ENCODE measurements at places on chromosomes 2 and 18.

DNA sequence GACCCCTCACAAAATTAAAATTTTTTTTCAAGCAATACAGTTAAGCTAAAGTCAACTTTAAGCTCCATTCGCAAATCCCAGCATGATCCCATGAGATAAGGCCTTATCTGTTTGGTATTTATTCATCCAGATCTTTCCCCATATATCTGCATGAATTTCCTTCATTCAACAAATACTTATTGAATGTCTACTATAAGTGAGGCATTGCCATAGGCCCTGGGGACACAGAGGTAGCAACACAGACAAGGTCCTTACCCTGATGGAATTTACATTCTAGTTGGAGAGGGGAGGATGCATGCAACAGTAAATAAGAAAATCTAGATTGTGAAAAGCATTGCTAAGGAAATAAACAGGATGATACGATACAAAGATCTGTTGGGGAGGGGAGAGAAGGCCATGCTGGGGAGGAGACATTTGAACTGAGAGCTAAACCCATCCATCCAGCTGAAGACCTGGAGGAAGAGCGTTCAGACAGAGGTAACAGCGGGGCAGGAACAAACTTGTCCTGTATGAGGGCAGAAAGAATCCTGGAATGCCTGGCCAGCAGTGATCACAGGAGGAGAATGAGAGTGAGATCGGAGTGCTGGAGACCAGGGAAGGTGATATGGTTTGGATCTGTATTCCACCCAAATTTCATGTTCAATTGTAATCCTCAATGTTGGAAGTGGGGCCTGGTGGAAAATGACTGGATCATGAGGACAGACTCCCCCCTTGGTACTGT, 71.6 kb downstream of the SDC1 start:
- DNase-seq, result no peak

DNA sequence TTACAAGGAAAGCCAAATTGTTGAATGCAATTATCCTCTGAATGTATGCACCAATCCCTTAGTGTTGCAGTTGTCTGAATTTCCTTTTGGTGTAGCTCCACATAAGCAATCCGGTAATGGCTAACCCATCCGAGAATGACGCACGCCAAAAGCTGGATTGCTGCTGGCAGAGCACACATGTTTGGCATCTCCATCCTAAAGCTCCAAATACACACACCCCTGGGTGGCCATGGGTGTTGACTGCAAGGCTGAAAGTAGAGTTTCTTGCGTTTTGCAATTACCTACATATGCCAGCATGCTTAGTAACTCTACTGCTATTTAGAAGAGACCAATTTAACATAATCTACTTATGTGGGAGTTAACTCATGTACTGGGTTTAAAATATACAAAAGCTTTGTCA, 53.1 kb downstream of the KCTD1 start:
- no peak for DNase-seq

- no peak for DNase-seq
Measured at GRCh38 chr2:155748131-155748530, 584.4 kb downstream of the NR4A2 start.

DNA sequence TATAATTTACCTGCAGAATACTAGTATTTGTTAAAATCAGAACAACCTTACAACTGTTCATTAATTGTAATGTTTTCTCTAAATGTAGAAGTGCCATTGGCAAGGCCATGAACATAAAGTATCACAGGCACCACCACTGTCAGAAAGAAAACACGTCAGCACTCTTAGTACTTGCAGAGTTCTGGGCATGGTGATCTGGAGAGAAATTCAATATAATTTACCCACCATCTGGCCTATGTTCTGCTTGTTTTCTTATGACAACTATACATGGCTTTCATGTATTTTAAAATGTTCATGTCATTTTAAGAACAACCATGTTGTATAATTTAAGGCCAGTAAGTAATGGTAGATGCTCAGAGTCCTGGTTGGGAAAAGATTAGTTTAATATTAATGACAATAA, 114.2 kb upstream of the SULT1C3 start:
- DNase-seq, result no peak

DNA sequence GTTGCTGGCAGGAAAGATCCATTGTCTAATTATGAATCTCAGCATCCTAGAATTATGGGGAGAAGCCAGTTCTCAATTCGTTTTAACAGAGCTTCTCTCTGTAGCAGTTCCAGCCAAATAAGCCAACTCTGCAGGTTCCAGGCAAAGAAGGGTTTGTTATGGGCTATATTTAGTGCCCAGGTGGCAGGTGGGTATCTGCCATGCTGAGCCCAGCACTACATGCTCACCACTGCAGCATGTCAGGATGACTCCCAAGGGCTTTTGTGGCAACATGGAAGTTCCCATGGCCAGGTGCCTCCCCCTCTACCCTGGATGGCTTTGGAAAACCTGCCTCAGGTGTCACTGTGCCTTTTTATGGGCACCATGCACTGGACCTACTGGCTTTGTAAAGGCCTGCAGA, 137.7 kb upstream of the MSH6 start:
- no peak for DNase-seq

DNA sequence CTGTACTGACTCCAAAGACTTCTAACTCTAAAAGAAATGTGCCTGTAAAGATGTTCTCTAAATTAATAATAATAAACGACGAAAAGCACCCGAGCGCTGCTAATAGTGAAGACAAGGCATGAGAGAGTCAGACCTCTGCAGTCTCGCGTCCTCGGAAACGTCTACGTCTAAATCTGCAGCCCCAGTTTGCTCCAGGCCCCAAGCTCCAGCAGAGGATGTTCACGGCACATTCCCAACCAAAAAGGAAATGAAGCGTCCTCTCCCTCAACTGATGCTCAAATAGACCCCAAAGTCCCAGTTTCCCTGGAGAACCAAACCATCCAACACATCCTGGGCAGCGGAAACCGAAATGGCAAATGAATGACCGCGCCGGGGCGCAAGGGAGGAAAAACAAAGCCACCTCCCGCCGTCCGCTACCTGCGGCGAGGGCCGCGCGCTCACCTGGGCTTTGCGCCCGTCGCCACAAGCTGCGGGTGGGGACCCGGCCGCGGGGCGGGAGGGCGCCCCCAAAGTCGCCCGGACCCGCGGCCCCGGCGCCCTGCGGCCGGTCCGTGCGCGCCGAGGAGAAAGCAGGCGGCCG, 47.1 kb upstream of the CCDC150 start:
- DNase-seq, result peak; percentile 41
